Kidney tubule cell (primary cell): ENCODE measurements at places on chromosomes 1 and 21.

GRCh38 chr1:99766378-99766800 lies at the start of gene FRRS1:
Gene FRRS1, minus strand, starts transcription at chr1:99766635. Its CDS starts 17,867 bp downstream, at chr1:99748768.
- peak; percentile 88 for DNase-seq

DNA sequence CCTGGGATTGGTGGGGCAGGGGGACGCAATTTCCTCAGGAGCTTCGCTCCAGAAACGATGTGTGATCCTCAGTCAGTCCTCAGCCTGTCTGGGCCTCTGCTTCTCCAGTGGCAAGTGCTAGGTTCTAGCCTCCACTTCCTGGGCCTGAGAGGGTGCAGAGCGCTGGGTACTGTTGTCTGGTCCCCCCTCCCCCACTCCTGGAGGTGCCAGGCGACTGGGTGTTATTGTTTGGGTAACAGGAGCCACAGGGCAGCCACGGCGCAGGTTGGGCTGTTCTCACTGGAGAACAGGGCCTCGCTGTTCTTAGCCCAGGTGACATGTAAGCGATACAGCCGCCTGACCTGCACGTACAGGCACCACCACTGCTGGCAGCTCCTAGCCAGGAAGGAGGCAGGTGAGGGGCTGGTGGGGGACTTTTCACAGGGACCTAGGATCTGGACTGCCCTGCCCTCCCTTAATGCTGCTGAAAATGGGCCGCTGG lies 2.1 kb downstream of the RPS6KA1 start:
- DNase-seq: peak; percentile 67

GRCh38 chr1:7430047-7430608 lies 341.0 kb upstream of the VAMP3 start:
- no peak for DNase-seq

DNA sequence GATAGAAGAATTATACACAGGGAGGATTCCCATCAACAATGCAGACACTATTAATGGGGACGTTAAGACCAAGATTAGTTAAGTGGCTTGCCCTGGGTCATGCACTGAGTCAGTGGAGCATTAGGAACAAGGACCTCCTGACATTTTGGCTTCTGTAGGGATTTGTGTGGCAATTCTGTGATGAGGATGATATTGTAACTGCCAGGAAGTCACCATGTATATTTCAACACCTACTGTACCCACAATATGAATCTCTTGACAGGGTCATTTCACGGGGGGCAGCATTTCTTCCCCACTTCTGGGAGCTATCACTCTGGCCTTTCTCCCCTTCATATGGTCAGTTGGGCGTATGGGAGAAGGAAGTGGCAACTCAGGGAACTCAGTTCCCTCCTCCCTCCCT lies 134.9 kb downstream of the RUNX1 start:
- DNase-seq: no peak

GRCh38 chr1:155171836-155172731 lies 1.0 kb downstream of the KRTCAP2 start:
- no peak for DNase-seq

DNA sequence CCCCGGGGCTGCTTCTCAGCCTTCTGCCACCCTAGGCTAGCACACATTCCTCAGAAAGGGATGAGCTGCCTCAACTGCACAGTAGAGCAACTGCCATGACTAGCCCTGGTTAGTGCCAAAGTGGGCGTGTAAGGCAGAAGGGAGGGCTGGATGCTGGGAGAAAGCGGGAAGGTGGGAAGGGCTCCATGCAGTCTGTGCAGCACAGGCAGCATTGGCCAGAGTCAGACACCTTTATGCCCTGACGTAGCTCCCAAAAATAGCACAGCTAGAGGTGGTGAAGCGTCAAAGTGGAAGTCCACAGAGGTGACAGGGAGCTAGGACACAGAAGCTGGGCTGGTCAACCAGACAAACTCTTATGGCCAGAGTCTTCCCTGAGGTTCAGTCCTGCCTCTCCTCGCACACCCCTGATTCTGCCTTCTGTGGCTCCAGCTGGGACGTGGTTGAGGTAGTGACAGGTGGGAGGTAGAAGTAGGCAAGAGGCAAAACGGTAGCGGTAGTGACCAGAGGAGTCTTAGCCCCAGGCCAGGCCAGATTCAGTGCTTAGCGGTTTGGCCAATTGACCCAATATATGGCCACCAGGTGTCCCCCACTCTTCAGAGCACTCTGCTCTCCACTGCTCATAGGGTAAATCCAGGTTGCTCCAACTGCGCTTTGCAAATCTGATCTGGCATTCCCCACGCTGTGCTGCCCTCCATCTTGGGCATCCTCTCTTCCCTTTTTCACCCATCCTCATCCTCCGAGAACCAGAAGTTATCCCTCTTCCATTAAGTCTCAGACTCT lies 45.6 kb downstream of the DDX20 start:
- no peak for DNase-seq

DNA sequence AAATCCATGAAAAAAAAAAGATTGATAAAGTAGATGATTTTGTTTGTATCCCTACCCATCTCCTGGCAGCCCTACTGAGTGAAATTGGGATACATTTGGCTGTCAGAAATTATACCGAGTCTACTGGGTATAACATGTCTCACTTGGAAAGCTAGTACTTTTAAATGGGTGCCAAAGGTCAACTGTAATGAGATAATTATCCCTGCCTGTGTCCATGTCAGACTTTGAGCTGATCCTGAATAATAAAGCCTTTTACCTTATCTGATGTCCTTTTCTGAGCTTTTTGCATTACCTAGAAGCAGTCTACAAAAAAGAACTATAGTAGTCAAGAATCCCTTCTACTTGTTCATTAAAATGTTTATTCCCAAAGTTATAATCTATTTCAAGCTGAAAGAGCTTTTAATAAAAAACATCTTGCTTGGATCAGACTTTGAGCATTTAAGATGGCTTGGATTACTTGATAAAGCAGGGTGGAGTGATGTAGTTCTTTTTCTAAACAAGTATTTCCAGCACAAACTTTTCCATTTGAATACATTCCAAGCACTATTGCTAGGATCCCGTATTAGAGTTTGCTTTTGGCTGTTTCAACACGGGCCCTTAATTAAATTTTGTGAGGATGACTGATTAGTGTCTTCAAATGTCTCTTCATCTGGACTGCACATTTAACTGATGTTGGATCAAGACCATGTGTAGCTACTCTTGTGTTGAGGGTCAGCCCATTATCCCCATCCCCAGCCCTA lies 69.2 kb downstream of the DTL start:
- no peak for DNase-seq

DNA sequence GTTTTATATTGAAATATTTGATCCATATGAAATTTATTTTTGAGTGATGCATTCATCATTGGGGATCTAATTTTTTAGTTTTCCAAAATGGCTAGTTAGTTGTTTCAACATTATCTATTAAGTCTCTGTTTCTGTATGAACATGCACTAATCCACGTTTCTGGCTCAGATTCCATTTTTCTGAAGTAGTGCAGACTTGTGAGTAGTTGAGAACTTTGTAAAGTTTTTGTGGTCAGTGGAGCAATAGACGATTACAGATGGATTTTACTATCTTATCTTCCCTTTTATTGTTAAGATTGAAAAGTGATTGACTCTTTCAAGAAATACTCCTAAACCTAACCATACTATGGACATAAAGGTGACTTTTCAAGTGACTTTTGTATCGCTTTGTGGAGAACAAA lies 16.7 kb downstream of the SOAT1 start:
- no peak for DNase-seq

GRCh38 chr1:39699419-39699818 lies 8.2 kb upstream of the HPCAL4 start:
- no peak for DNase-seq

- DNase-seq: no peak
Observed at GRCh38 chr1:119648620-119649004, 546 bp upstream of the ZNF697 start.

GRCh38 chr1:57727121-57727520 lies 303.3 kb upstream of the DAB1 start:
- no peak for DNase-seq

DNA sequence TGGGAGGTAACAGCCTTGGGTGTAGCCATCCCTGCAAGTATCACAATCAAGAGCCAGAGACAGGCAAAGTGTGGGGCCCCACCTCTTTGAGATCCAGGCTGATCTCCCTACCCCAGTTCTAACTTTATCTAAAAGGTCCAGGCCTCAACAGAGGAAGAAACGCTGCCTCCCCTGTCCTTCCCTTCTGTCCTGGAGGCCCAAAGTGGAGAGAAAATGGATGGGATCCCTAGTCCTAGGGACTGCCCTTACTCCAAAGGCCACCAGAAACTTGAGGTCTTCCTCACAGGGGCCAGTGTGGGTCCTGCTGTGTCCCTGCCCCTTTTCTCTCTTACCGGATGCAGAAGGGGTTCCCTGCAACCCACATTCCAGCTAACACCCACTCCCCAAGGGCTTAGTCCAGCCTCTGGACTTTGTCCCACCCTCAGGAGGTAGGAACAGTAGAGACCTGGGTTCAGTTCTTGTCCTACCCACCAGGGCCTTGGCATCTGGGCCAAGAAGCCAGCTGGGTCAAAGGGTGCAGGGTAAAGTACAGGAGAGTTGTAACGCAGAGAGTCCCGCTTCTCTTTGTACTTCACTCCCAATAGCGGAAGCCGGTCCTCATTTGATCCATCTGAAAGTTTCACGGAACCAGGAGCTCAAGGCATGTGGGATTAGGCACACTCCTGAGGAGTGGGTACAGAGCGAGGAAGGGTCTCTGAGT lies 1.9 kb downstream of the HDGF start:
- DNase-seq: peak; percentile 60

DNA sequence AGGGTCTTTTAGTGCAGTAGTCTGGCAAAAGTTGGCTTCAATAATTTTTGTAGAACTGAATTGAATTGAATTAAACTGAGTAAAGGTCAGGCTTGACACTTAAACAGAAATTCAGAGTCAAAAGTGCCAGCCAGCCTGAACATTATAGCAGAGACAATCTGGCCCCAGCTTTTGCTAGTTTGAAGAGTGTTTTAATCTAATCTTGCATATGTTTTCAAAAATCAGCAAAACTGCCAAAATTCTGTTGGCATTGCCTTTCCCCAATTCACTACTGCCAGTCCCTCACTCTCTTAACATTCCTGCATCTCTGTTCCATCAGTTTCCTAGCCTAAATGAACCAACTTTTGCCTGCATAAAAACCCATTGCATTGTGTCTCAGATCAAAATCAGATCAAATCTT lies 403.8 kb downstream of the NUF2 start:
- DNase-seq: no peak

DNA sequence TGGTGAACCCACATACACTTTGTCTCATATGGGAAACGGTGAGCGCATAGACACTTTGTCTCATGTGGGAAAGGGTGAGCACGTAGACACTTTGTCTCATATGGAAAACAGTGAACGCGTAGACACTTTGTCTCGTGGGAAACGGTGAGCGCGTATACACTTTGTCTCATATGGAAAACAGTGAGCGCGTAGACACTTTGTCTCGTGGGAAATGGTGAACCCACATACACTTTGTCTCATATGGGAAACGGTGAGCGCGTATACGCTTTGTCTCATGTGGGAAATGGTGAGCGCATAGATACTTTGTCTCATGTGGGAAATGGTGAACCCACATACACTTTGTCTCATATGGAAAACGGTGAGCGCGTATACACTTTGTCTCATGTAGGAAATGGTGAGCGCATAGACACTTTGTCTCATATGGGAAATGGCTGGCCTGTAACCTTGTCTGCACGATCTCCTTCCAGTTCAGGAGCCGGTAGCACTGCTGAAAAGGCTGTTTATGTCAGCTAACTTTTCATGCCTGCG lies 50.7 kb upstream of the TRAPPC10 start:
- DNase-seq: no peak

DNA sequence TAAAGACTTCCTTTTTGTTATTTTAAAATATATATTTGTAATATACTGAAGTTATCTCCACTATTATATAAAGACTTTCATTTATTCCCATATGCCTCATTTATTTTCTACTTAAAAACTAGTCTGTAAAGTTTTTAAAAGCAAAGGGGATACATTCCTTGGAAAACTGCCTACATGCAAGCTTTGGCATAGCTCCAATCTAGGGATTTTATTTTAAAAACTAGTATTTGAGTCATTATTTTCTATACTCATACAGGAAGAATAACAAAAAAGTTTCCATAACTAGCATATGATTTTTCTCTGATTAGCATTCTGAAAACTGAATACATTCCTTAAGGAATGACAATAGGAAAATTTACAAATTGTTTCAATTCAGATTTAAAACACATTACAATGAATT lies 88.9 kb downstream of the COL24A1 start:
- no peak for DNase-seq

- DNase-seq: no peak
Observed at GRCh38 chr1:192927496-192927895, 118.7 kb downstream of the RGS2 start.

GRCh38 chr1:218985424-218985984 lies 188.2 kb upstream of the LYPLAL1 start:
- no peak for DNase-seq

- no peak for DNase-seq
Observed at GRCh38 chr1:5976231-5976630, 16.0 kb downstream of the NPHP4 start.

- DNase-seq: no peak
Observed at GRCh38 chr1:97764991-97765390, 155.8 kb downstream of the DPYD start.

DNA sequence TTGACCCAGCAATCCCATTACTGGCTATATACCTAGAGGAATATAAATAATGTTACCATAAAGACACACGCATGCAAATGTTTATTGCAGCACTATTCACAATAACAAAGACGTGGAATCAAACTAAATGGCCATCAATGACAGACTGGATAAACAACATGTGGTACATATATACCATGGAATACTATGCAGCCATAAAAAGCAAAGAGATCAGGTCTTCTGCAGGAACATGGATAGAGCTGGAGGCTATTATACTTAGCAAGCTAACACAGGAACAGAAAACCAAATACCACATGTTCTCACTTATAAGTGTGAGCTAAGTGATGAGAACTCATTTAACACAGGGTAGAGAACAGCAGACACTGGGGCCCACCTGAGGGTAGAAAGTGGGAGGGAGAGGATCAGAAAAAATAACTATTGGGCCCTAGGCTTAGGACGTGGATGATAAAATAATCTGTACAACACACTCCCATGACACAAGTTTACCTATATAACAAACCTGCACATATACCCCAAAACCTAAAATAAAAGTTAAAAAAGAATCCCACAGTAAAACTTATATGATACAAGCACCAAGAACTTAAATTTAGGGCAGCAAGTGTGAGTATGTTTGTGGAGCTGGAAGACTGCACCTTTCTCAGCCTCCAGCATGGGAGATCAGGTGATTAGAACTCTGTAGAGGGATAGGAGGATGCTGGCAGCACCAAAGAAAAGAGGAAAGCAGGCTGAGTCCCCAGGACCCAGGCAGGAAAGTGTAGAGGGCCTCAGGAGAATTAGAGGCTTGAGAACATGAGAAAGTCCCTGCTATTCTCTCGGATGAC lies 320.8 kb upstream of the USP24 start:
- no peak for DNase-seq

GRCh38 chr1:86487131-86487810 lies 18.5 kb downstream of the CLCA1 start:
- no peak for DNase-seq

GRCh38 chr1:28642056-28642846 lies 616 bp downstream of the TAF12 start:
- no peak for DNase-seq

GRCh38 chr1:37663426-37664000 lies 28.8 kb upstream of the CDCA8 start:
- DNase-seq: no peak
